ENCODE measurements at places on chromosomes 6 and 20. TPM values are rescaled to one million over a fixed set of nuclear protein-coding genes. Genes with fewer than 3 reads are reported as not detected.
A peak's percentile ranks its signal among the peaks of the same experiment; 100 is the strongest.

DNA sequence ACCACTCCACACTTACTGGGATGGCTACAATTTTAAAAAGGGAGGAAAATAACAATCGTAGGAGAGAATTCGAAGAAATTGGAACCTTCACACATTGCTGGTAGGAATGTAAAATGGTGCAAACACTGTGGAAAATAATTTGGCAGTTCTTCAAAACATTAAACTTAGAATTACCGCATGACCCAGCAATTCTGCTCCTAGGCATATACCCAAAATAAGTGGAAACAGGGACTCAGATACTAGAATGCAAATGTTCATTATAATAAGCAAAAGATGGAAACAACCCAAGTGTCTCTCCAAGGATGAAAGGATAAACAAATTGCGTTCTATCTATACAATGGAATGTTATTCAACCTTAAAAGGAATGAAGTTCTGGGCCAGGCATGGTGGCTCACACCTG, 245.5 kb upstream of the TAB2 start:
- DNase-seq = no peak

DNA sequence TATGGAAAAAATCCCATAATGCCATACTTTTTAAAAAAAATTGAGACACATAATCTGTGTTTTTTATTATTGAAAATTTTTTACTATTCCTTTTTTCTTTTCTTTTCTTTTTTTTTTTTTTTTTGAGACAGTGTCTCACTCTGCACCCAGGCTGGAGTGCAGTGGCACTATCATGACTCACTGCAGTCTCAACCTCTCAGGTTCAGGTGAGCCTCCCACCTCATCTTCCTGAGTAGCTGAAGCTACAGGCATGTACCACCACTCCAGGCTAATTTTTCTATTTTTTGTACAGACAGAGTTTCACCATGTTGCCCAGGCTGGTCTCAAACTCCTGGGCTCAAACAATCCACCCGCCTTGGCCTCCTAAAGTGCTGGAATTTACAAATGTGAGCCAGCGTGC, 100.4 kb downstream of the AFG1L start:
- DNase-seq = no peak

- no peak for DNase-seq
These were observed 761.2 kb downstream of the TENT5A start for GRCh38 chr6:80991316-80991715.

DNA sequence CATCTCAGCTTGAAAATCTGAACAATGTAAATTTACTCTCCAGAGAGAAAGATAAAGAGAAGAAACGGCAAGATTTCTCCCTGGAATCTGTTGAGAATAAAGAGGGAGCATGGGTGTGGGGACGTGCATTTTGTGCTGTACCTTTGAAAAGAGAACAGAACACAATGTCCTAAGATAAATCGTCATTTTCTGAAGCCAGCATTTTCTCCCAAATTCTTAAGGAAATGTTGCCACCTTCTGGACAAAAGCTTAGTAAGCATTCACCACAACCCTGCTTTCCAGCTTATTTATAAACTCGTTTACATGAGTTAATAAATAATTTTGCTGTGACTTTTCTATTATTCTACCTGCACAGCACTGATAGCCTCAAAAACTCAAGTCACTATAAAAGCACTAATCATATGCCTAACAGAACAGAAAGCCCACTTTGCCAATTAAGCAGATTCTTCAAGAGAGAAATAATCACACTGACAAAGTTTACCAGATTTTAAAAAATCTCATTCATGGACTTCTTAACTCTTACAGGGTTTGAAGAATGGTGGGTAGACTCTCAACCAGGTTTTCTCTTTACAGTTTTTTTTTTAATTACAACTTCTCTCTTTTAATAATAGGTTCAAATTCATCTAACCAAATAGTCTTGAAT, 155.8 kb downstream of the MBOAT1 start:
- peak; percentile 66 for DNase-seq

DNA sequence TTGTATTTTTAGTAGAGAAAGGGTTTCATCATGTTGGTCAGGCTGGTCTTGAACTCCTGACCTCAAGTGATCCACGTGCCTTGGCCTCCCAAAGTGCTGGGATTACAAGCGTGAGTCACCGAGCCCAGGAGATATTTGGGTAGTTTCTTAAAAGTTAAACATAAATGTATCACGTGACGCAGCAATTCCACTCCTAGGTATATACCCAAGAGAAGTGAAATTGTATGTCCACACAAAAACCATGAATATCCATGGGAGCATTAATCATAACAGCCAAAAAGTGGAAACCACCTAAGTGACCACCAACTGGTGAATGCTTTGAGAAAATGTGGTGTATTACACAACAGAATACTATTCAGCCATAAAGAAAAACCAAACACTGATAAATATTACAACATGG, 164.8 kb downstream of the MRPL14 start:
- DNase-seq = peak; percentile 80

DNA sequence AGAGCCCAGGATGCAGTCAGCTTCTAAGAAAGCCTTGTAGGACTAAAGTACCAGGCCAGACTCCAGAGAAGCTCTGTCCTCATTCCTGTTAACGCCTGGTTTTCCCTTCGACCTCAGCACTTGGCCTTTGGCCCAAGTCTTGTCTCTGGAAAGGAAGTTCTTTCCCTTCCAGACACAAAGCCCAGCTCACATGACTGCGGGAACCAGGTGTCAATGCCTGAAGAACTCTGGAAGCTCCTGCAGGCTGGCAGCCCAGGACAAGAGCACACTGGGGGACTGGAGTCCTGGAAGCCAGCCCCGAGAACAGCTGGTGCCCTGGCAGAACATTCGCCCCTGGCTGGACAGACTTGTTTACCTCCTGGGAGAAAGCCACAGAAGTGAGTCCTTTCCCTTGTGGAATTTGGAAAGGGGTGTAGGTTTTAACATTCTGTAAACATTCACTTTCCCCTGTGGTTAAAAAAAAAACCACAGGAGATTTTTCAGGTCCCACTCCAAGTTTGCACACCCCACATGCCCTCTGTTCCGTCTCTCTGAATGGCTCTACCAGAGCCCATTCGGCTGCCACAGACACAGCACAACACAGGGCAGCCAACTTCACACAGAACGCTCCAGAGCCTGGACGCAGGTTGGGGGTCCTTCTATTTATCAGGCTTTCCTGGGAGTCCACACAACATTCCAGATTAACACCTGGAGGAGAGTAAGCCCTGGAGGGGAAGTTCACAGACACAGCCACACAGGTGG, 18.1 kb downstream of the ACSS1 start:
- peak; percentile 57 for DNase-seq

- no peak for DNase-seq
These were observed 19.1 kb downstream of the PCK1 start for GRCh38 chr20:57579898-57580447.

DNA sequence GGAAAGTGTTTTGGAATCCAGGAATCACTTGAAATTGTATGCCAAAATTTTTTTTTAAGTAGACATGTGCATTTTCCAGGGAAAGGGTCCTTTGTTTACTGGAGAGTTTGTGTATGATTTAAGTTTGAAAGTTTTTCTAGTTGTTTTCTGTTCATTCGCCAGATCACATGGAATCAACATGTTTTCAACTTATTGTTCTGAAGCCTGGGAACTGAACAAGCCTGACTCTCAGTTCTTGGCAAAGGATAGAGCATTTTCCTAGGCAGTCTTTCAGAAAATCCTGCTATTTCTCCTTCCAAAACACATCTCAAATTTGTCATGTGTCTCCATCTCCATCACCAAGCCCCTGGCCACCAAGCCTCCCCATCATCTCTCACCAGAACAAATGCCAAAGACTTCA, 374.8 kb downstream of the MAFB start:
- DNase-seq = no peak

DNA sequence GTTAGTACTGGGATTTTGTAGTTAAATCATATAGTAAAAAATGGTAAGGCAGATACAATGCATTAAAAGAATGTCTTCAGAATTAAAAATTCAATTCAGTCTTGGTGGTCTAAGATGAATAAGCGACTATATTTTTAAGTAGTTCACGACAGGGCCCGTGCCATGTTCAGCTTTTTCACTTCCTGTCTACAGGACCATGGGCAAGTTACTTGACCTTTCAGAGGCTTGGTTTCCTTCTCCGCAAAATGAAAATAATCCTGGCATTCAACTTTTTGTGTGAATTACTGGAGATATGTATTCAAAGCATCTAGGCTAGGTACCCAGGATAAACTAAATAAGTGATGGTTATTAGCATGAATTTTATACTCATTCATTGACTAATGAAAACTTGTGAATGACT, 216.0 kb downstream of the BTBD9 start:
- no peak for DNase-seq

GRCh38 chr20:38217791-38218565, 42.6 kb downstream of the KIAA1755 start:
- peak; percentile 92 for DNase-seq

Gene ETV7
- total RNA-seq = 0.32 TPM

Gene OLIG3
- total RNA-seq = not detected

Gene PRL
- not detected for total RNA-seq

Gene DPPA5
- not detected for total RNA-seq

Gene TRIM38
- 13.8 TPM for total RNA-seq

All from fibroblast of villous mesenchyme (primary cell).